ENCODE measurements at places on chromosomes 3 and 15.

GRCh38 chr15:65812916-65813315 is 20.8 kb upstream of the DENND4A start:
- no peak for DNase-seq

- DNase-seq: no peak
Measured at GRCh38 chr3:194514626-194515025, 27.8 kb upstream of the ATP13A3 start.

GRCh38 chr3:171568766-171569165 is 108.6 kb upstream of the TNIK start:
- no peak for DNase-seq

DNA sequence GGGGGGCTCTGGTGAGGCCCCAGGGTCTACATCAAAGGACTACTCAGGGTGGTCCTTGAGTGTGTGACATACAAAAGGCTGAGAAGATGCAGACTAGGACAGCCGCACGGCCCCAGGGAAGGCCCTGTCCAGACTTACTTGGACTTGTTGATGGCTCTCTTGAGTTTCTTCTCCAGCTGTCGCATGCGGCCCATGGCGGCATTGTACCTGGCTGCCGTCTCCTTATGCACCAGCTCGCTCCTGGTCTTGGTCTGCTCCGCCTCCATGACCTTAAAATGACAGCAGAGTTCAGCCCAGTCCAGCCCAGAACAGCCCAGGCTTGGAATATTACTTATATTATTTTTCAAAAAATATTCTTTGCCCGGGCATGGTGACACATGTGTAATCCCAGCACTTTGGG is 56.0 kb downstream of the CAPN7 start:
- no peak for DNase-seq
